ENCODE measurements at places on chromosomes 2 and 18.

DNA sequence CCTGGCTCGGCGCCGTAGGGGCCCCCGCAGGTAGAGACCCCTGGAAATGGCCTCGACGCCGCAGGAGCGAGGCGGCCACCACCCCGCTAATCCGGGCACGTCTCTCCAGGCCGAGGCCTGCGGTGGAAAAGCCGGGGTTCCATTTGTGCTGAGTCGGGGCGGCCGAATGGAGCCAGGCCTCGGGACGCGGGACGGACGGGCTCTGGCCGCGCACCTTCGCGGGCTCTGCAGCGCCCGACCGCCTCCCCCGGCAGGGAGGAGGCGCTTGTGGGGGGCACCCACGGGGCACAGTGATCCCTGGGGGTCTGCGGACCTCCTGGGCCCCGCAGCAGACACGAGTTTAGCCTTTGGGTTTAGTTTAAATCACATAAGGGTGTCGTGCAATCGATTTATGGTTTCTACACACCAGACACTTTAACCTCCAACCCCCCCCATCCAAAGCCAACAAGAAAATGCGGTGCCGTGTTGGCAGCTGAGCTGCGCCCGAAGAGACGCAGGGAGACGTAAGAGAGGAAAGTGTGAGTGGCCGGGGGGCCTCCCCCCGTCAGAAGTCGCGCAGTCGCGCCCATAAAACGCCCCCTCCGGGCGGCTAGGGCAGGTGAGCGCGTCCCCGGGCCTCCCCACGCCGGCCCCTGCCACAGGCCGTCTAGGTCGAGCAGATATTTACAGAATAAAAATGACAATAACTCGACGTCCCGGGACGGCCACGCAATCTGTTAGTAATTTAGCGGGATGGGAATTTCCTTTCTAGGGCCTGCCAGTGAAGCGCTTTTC lies 1.0 kb upstream of the NFATC1 start:
- DNase-seq, result no peak

GRCh38 chr2:240812301-240812680 lies 7.7 kb downstream of the KIF1A start:
- no peak for DNase-seq

GRCh38 chr2:190538201-190538600 lies 3.7 kb upstream of the NEMP2 start:
- no peak for DNase-seq

DNA sequence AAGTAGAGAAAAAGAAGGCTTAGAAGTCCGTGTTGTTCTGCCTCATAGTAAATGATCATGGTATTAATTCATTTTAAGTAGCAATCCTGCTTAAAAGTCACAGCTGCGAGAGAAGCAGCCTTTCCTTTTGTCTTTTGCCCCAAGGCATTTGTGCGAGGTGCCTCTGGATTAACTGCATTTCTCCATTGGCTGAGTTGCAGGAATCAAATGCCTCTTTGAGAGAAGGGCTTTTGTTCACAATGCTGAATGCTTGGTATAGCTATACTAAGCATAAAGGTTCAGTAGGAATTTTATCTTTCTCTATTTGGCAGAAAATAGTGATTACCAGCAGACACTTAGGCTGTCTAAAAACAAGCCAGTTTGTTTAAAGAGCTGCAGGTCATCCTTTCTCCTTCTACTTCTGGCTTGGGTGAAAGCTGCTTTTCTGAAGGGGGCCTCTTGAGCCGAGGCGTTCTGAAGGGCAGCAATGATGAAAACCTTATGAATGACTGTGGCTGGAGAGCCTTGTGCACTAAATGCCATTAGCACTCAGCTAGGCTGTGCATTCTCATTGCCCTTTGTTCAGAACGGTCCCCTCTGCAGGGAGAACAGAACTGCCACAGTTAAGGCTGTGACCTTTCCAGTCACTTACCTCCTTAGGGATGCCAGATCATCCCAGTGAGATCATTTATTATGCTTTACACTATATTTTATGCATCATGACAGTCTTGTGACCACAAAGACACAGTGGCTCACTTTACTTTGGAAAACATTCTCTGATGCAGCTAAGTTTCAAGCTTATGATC lies 68.8 kb upstream of the TMEM87B start:
- no peak for DNase-seq

GRCh38 chr18:48889115-48889941 lies 61.4 kb downstream of the SMAD7 start:
- no peak for DNase-seq

- no peak for DNase-seq
Observed at GRCh38 chr2:8433390-8433789, 248.5 kb upstream of the ID2 start.

GRCh38 chr2:163556511-163556910 lies 179.3 kb downstream of the FIGN start:
- no peak for DNase-seq

- DNase-seq, result no peak
Observed at GRCh38 chr18:61948281-61948741, 55.5 kb upstream of the RNF152 start.

DNA sequence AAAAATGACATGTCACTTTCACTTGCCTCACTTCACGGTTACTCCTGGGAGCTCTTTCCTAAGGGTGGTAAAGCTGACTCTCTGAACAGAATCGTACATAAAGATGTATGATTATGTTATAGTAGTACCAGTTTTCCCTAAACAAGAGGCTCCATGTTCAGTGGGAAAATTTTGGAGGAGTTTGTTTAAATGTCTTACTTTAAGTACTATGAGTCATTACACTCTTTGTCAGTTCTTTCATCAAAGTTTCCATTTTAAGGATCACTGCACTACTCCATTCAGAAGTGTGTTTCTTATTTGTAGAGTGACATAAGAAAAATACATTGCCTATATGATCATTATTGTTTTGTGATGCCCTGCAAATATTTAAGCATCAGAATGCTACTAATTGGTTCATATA lies 121.1 kb upstream of the FIGN start:
- DNase-seq, result no peak
